ENCODE measurements at places on chromosomes 1 and 21. TPM values are rescaled to one million over a fixed set of nuclear protein-coding genes. Genes with fewer than 3 reads are reported as not detected.

- no peak for DNase-seq
Measured at GRCh38 chr1:186901631-186902030, 72.9 kb downstream of the PLA2G4A start.

Gene DNAJC6
- total RNA-seq, result 5.8 TPM

Gene GBP2
- 0.11 TPM for total RNA-seq

- DNase-seq, result no peak
Measured at GRCh38 chr1:60114745-60115318, 41.3 kb upstream of the C1orf87 start.

DNA sequence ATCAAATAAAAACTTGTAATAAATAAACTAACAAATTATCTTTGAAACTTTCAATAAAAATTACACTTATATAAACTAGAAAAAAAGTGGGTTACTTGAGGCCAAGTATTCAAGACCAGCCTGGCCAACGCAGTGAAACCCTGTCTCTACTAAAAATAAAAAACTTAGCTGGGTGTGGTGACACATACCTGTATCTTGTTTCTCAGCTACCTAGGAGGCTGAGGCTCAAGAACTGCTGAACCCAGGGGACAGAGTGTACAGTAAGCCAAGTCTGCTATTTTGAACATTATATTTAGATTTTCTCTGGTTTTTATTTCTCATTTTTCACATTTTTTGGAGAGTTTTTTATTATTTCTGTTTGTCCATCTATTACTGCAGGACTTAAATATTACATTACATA lies 1397.6 kb upstream of the B3GALT2 start:
- DNase-seq, result no peak

- DNase-seq, result no peak
Measured at GRCh38 chr1:183553764-183554163, 36.5 kb downstream of the NCF2 start.

Gene FOXO6
- total RNA-seq, result not detected
